ENCODE measurements at places on chromosomes 7 and 10.

- DNase-seq = no peak
These were observed 4.8 kb upstream of the CDK6 start for GRCh38 chr7:92841192-92841591.

DNA sequence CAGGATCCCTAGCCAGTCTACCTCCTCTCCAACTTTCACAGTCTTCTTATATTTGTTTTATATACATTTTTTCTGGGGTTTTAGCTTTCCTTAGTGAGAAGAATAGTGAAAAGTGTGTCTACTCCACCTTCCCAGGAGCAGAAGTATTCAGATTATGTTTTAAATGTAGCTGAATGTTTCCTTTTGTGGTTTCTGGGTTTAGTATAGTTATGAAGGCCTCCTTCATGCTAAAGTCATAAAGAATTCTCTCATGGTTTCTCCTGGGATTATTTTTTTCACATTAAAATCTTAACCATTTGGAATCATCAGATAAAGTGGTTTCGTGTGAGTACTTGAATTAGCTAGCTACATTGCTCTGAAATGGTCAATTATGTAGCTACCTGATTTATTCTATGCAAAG, 50.9 kb downstream of the ANKMY2 start:
- DNase-seq = no peak

DNA sequence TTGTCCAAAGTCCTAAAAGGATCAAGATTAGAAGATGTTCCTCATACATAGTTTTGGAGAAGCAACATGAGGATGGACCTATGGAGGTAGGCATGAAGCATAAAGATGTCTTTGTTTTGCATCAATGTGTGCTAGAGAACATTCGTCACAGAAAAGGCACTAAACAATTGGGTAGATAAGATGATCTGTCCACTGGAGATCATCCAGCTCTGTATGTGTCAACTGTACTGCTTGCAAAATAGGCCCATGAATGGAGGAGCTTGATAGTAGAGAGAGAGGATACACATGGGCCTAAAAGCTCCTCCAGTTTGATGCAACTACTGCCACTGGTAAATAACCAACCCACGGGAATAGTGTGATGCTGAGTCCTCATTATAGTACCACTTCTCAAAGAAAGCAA, 286.4 kb upstream of the HGF start:
- DNase-seq = no peak

GRCh38 chr10:33966946-33967345, 632.5 kb upstream of the NRP1 start:
- no peak for DNase-seq
